T-helper 1 cell (primary cell): ENCODE measurements at places on chromosomes 3 and 15.

- no peak for DNase-seq
Observed at GRCh38 chr3:195080125-195080524, 190.8 kb downstream of the XXYLT1 start.

- no peak for DNase-seq
Observed at GRCh38 chr3:32125012-32125411, 18.6 kb downstream of the GPD1L start.

- no peak for DNase-seq
Observed at GRCh38 chr15:53611145-53611920, 148.1 kb downstream of the WDR72 start.

DNA sequence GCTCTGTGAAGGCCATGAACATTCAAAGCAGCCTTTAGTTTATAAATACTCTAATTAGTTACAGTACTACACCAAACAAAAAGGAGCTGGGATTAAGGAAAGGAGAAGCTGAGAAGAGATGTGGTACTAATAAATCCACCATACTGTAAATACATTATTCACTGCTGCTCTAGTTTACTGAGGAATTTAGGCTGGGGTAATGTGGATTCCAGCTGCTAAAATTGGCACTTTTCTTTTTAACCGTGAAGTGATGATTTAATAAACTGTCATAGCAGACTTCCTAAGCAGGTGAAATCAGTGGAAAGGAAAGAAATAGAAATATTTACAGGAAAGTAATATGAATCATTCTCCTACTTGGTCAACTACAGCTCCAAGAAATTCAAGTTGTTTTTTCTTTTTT, 88.7 kb downstream of the TFG start:
- no peak for DNase-seq

- DNase-seq, result no peak
Observed at GRCh38 chr3:71783152-71783551, 1.8 kb downstream of the PROK2 start.

- DNase-seq, result no peak
Observed at GRCh38 chr15:41967506-41968206, 4.7 kb downstream of the EHD4 start.

DNA sequence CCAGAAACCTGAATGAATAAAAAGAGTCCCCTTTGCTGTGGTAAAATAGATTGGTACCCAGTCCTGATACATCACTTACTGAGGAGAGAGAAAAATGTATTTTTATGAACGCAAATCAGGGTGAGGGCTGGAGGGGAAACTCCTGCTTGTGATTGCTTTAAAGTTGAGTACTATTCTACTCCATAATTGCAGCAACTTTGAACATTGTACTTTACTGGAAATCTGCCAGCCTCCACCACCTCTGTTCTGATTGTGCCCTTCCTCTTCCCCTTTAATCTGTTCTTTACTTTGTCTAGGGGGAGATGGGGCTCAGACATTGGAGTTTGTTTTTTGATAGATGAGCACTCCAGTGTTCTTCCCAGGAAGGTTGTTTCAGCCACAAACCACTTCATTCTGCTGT, 81.9 kb downstream of the C3orf38 start:
- no peak for DNase-seq

DNA sequence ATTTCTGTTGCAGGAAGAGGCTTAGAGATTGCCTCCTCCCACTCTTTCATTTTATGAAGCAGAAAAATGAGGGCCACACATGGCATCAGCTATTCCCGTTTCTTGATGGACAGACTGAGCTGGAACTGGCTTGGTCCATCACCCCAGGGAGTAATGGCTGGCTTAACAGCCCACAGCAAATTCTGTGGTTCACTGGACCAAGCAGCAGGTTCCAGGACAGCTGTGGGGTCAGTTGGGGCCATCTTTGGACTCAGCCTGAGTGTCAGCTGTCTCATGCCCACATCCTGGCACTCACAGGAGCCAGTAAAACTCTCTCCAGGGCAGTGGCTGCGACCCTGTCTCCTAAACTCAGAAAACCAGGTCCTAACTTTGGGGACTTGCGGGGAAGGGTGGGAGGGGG, 36.5 kb downstream of the ZDHHC19 start:
- no peak for DNase-seq

GRCh38 chr3:119783255-119783654, 1.4 kb downstream of the NR1I2 start:
- no peak for DNase-seq

DNA sequence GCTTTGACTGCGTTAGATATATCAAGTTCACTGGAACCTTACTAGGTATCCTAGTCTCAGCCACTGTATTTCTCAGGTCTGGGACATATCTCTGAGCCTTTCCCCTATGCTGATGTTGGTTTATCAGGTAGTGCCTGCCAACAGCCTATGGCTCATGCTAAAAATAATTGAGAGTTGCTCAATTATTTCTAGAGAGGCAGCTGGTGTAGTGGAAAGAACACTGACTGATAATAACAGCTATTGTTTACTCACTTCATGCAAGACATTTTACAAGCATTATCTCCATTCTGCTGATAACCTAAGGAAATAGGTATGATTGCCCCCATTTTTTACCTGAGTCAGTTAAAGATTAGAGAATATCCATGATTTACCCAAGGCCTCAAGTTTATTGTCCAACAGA, 231.4 kb downstream of the LRRN1 start:
- DNase-seq, result no peak
